Activated naive CD8-positive, alpha-beta T cell treated with anti-CD3 and anti-CD28 coated beads for 36 hours (primary cell): ENCODE measurements at places on chromosomes 7 and 10. TPM values are rescaled to one million over a fixed set of nuclear protein-coding genes. Genes with fewer than 3 reads are reported as not detected.

GRCh38 chr10:92102601-92103213, 179.1 kb downstream of the BTAF1 start:
- H3K27me3 ChIP-seq = no peaks in the 10 kb centered on the region
- H3K36me3 ChIP-seq = no peaks in the 10 kb centered on the region
- peaks cover 4% of the 10 kb centered on the region for H3K4me1 ChIP-seq
- H3K4me3 ChIP-seq = no peak overlapping the region
- DNase-seq = no peak

DNA sequence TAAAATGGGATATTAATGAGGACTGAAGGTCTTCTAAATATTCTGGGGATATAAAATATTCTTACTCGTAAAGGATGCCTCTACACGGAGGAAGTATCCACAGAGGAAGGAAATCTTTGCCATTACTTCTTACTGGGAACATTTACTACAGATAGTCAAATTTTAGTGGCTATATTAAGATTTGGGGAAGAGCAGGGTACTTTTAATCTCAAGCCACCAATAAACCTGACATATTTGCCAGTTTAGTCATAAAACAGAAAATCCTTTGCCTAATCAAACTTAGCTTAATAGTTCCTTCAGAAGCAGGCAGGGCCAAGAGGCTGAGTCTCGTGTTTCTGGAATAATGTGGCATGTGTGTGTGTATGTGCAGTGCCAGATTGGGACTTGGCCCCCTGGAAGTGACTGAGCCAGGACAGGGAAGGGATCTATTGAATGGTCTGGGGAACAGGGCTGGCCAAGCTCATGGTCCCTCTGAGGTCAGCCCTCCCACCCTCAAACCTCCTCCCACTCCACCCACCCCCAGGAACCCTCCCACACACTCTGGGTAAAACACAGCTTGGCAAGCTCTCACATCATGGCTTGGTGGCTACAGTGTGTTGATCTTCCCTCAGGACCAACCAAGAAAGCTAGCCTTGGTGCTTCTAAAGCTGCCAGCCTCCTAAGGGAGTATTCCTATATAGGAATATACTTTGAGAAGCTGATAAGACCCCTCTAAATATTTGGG, 1.6 kb upstream of the PIK3CG start:
- H3K27me3 ChIP-seq = no peaks in the 10 kb centered on the region
- H3K36me3 ChIP-seq = peaks cover 22% of the 10 kb centered on the region
- H3K27ac ChIP-seq = peak overlapping the region; percentile 84
- no peak overlapping the region for H3K4me3 ChIP-seq
- no peak for DNase-seq

GRCh38 chr7:31100871-31101270, 48.8 kb downstream of the ADCYAP1R1 start:
- no peak overlapping the region for H3K4me3 ChIP-seq
- H3K4me1 ChIP-seq = no peaks in the 10 kb centered on the region
- H3K27ac ChIP-seq = no peak overlapping the region

- DNase-seq = no peak
- no peak overlapping the region for H3K4me3 ChIP-seq
- peaks cover 42% of the 10 kb centered on the region for H3K27me3 ChIP-seq
- no peaks in the 10 kb centered on the region for H3K4me1 ChIP-seq
- H3K27ac ChIP-seq = no peak overlapping the region
Measured at GRCh38 chr7:45295222-45295621, 137.6 kb downstream of the RAMP3 start.

DNA sequence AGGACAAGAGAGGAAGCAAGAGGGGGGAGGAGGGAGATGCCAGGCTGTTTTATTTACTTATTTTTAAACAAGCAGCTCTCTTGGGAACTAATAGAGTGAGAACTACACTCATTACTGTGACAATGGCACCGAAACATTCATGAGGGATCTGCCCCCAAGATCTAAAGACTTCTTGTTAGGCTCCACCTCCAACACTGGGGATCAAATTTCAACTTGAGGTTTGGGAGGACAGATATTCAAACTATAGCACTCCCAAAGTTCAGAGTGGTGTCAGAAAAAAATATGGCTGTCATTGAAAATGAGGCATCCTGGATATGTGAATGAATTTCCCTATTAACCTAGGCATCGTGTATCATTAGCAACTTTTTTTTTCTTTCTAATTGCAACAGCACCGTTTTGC, 145.5 kb downstream of the ABCA13 start:
- no peak overlapping the region for H3K4me3 ChIP-seq
- H3K36me3 ChIP-seq = no peaks in the 10 kb centered on the region
- H3K27me3 ChIP-seq = no peaks in the 10 kb centered on the region
- no peak overlapping the region for H3K27ac ChIP-seq
- H3K4me1 ChIP-seq = no peaks in the 10 kb centered on the region
- no peak for DNase-seq

- H3K27me3 ChIP-seq = no peaks in the 10 kb centered on the region
- no peak for DNase-seq
- no peaks in the 10 kb centered on the region for H3K4me1 ChIP-seq
- H3K4me3 ChIP-seq = no peak overlapping the region
- H3K36me3 ChIP-seq = no peaks in the 10 kb centered on the region
Measured at GRCh38 chr7:94382132-94382531, 12.6 kb upstream of the COL1A2 start.

- H3K4me1 ChIP-seq = peaks cover 5% of the 10 kb centered on the region
- no peak overlapping the region for H3K4me3 ChIP-seq
- no peaks in the 10 kb centered on the region for H3K36me3 ChIP-seq
- no peak overlapping the region for H3K27ac ChIP-seq
- no peak for DNase-seq
Measured at GRCh38 chr10:133140417-133141143, 19.4 kb upstream of the KNDC1 start.

- DNase-seq = no peak
- H3K4me1 ChIP-seq = no peaks in the 10 kb centered on the region
- peaks cover 3% of the 10 kb centered on the region for H3K36me3 ChIP-seq
- H3K4me3 ChIP-seq = no peak overlapping the region
- H3K27me3 ChIP-seq = peaks cover 6% of the 10 kb centered on the region
Measured at GRCh38 chr7:138374119-138374693, 85.9 kb upstream of the TRIM24 start.

Gene GPR26
- not detected for total RNA-seq

DNA sequence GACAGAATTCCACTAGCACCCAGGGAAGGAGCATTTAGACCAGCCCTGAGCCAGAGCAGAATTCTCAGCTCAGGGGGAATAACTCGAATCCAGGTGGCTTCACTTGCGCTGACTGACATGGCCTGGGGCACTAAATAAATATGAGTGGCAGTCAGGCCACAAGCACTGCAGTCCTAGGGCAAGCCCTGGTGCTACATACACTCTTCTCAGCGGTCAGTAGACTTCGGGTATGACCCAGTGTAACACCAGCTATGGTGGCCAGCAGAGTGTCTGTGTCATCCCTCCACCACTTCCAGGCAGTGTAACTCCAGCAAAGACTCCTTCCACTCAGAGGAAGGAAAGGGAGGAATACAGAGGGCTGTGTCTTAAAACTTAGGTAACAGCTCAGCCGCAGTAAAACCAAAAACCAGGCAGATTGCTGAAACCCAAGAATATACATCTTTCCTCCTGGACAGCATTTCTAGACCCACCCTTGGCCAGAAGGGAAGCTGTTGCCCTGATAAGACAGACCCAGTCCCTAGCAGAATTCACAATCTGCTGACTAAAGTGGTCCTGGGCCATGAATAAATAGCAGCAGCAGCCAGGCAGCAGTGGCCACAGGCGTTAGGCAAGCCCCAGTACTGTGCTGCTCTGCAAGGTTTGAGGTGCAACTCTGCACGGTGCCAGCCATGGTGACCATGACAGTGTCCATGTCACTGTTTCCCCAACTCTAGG, 77.0 kb downstream of the SNX13 start:
- no peak overlapping the region for H3K27ac ChIP-seq
- no peak for DNase-seq
- peaks cover 6% of the 10 kb centered on the region for H3K4me1 ChIP-seq
- H3K27me3 ChIP-seq = no peaks in the 10 kb centered on the region
- no peak overlapping the region for H3K4me3 ChIP-seq
- peaks cover 67% of the 10 kb centered on the region for H3K36me3 ChIP-seq

Gene DNAJB12
- total RNA-seq = 25.6 TPM

Gene GARS1
- 384 TPM for total RNA-seq

Gene STEAP1B
- total RNA-seq = not detected

DNA sequence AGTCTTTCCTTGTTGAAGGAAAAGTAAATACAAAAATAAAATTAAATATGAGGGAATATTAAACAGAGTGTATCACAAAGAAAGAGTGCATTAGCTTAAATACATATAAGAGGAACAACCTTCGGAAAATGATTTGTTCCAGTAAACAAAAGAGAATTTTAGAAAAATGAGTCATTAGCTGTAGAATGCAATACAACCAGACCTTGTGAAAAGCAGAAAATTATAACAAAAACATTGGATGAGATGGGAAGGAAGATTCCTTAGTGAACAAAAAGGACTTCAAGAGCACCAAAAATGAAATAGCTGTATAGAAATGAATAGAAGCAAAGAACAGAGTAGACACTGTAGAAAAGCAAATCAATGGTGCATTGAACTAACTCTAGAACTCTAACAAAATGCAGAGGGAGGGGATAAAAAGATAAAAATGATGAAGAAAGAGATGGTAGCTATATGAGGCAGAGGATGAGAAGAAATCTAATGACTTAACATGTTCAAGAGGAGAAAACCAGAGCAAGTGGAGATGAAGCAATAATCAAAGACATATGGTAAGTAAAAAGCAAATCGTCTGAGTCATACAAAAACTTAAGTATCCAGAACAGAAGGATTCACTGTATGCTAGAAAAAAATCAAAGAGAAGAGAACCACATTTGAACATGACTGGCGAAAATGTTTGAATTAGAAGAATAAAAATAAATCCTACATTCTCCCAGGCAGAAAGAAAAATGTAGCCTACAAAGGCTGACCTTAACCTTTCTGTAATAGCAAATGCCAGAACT, 190.5 kb downstream of the TMEM26 start:
- H3K36me3 ChIP-seq = no peaks in the 10 kb centered on the region
- H3K4me3 ChIP-seq = no peak overlapping the region
- no peaks in the 10 kb centered on the region for H3K4me1 ChIP-seq

- peaks cover 42% of the 10 kb centered on the region for H3K36me3 ChIP-seq
- H3K27ac ChIP-seq = no peak overlapping the region
- no peak for DNase-seq
- no peaks in the 10 kb centered on the region for H3K4me1 ChIP-seq
- no peaks in the 10 kb centered on the region for H3K27me3 ChIP-seq
- H3K4me3 ChIP-seq = no peak overlapping the region
Measured at GRCh38 chr7:27616914-27617548, 45.7 kb downstream of the HIBADH start.

Gene NUP42
- 48.2 TPM for total RNA-seq

GRCh38 chr7:84162125-84162524, 32.5 kb downstream of the SEMA3A start:
- no peaks in the 10 kb centered on the region for H3K4me1 ChIP-seq
- H3K4me3 ChIP-seq = no peak overlapping the region
- H3K27ac ChIP-seq = no peak overlapping the region
- DNase-seq = no peak
- no peaks in the 10 kb centered on the region for H3K36me3 ChIP-seq
- H3K27me3 ChIP-seq = no peaks in the 10 kb centered on the region

DNA sequence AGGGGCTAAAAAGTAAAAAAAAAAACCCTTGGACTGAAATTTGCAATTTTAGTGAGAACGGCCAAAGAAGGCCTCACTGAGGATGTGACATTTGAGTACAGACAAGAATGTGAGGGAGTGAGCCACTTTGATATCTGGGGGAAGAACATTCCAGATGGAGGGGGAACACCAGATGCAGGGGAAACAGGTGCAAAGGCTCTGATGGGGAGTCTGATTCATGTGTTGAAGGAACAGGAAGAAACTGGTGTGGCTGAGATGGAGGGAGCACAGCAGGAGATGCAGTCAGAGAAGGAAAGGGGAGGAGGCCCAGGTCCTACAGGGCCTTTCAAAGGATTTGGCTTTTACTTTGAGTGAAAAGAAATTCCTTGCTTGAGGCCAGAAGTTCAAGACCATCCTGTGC, 615.7 kb upstream of the NRP1 start:
- H3K36me3 ChIP-seq = no peaks in the 10 kb centered on the region
- H3K27me3 ChIP-seq = no peaks in the 10 kb centered on the region
- no peaks in the 10 kb centered on the region for H3K4me1 ChIP-seq

Gene CDH23
- total RNA-seq = 1.4 TPM
